ENCODE measurements at places on chromosomes 2 and 18.
A peak's percentile ranks its signal among the peaks of the same experiment; 100 is the strongest.

DNA sequence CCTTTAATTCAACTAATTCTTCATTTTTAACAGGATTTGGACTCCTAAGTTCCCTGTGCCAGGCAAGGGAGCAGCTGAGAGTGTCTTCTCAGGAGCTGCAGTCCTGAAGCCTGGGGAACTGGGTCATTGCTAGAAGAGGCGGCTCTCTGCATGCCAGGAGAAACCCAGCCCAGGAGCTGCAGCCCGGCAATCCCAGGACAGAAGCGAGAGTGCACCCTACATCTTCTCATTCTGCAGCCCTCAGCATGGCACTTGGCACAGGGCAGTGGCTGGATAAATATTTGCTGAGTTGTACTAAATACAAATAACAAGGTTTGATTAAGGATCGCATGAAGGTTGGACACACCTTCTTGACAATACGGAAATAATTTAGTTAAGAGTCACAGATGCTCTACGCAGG is 244.9 kb upstream of the PXDN start:
- no peak for DNase-seq

GRCh38 chr18:30682672-30683071 is 359.9 kb downstream of the DSC3 start:
- no peak for DNase-seq

GRCh38 chr18:11106894-11107293 is 42.5 kb downstream of the PIEZO2 start:
- no peak for DNase-seq

- no peak for DNase-seq
Observed at GRCh38 chr2:85449214-85449588, 30.7 kb downstream of the SH2D6 start.

- no peak for DNase-seq
Observed at GRCh38 chr18:31049189-31049588, 6.6 kb upstream of the DSC3 start.

- no peak for DNase-seq
Observed at GRCh38 chr2:84942964-84943421, 28.0 kb upstream of the KCMF1 start.

GRCh38 chr18:54750350-54750749 is 77.9 kb upstream of the RAB27B start:
- no peak for DNase-seq

DNA sequence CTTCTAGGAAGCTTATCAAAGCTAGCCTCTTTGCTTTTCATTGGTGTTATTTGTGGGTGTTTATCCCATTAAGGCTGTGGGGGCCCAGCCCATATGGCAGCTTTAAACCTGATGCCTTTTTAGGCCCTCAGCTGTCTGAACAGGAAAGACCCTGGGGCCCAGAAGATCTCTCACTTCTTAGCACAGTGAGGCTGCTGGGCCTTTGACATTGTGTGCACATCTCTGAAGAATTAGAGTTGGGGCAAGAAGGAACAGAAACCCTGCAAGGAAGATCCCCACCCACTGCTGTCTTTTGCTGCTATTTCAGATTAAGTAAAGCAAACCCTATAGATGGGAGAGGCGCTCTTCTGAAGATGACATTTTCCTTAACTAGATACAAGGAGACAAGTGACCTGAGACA is 250.0 kb downstream of the SMAD2 start:
- DNase-seq: no peak

- DNase-seq: no peak
Observed at GRCh38 chr2:157194097-157194688, 63.3 kb upstream of the GALNT5 start.

GRCh38 chr2:119264781-119265692 is 41.4 kb downstream of the STEAP3 start:
- no peak for DNase-seq

DNA sequence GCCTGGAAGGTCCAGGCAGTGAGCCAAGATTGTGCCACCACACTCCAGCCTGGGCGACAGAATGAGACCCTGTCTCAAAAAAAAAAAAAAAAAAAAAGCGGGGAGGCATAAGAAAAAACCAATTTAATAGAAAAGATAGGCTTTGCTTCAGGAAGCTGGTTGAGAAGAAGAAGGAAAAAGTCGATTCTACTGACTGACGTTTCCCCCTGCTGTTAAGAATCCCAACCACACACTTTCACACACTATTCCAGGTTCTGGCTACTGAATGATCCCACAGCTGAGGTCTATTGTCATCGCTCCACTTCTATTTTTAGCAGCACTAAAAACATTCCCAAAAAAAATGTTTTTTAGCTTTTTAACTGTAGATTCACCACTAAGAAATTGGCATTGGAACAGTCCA is 6.7 kb upstream of the CHCHD5 start:
- DNase-seq: no peak

GRCh38 chr2:119233326-119234020 is 9.8 kb downstream of the STEAP3 start:
- no peak for DNase-seq

GRCh38 chr2:169732583-169733358 is 861 bp upstream of the KLHL23 start:
- no peak for DNase-seq

DNA sequence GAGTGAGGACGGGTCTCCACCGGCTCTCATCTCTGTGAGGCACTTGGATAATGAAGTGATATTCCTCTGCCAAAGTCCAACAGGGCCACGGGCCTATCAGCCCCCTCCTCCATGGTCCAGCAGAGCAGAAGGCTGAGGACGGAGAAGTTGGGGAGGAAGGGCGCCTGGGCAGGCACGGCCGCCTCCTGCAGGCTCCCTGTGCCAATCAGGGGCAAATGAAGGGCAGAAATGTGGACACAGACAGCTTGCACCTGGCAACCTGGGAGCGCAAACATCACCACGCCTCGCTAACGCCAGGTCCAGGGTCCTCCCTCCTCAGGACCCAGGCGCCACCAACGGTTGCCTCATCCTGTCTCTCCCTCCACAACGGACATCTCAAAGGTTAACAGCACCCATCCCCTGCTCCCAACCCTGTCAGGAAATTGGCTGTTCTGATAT is 24.3 kb downstream of the SMAD7 start:
- DNase-seq: no peak

DNA sequence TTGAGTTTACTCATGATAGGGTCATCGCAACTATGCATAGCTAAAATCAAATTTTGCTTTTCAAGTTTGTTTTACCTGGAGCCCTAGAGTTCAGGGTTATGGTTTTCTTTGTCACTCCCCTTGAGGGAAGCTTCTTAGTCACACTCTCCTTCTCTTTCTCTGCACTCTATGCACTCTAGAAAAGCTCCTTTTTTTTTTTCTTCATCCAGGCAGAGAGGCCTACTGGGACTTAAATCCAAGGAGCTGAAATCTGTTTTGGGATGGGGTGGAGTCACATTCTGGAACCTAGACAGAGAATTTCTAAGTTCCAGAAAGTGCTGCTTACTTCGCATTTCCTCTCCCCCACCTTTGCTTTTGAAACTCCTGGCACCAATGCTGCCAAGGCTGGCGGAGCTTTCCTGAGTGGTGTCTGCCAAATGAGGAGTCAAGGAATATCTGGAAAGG is 19.1 kb upstream of the IL18R1 start:
- no peak for DNase-seq

- DNase-seq: no peak
Observed at GRCh38 chr2:181430406-181431118, 26.6 kb upstream of the ITGA4 start.

GRCh38 chr2:221571551-221572218 is 419 bp downstream of the EPHA4 start:
- peak; percentile 42 for DNase-seq

DNA sequence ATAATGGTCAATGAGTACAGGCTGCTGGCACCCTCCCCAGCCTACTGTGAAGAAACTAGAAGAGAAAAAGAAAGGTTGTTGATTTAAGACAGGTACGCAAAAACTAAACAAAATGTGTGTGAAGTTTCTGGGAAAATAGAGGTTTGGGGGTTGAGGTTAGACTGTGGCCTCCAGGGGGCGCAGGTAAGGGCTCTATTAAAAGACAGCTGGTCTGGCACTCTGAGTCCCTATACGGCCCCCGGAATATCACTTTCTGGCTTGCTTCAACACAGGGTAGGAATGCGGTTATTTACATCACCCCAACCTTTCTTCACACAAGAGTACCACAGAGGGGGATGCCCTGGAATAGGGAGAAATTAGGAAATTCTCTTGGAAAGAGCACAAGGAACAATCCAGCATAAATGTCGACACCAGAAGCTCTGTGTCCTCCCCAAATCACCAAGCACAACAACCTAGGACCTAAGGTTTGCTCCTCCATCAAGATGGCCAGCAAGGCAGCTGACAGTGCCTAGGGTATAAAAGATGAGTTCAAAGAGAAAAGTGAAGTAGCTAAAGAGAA is 480.8 kb upstream of the KLHL29 start:
- no peak for DNase-seq

DNA sequence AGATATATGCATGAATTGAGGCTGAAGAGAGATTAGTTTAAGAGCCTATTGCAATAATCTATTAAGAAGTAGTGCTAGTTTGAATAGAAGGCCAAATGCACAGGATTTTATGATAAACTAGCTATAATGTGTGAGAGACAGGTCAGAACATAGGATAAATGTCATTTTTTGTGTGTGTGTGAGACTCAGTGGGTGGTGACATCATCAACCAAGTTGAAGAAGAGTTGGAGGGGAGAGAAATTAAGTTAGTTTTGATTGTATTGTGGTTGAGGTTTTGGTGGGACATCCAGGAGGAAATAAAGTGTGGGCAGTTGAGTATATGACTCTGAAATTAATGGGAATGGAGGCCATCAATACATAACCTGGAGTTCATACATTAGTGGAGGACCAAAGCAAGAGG is 320.1 kb upstream of the CWC22 start:
- DNase-seq: no peak

DNA sequence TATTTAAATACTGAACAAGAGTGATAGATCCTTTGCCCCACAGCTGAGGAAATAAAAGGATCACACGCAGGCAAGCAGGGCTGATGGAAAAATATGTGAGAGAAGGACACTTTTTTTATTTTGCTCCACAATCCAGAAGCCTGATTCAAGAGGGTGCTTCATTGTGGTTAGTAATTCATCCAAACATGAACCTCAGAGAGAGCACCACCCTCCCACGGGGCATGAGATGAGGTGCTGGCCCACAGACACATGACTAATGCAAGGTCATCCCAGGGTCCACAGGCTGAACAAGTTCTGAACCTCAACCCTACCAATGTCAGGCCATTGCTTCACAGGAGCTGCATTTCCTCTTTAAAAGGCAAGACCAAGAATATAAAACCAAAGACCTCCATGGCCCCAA is 239.6 kb downstream of the MREG start:
- no peak for DNase-seq

GRCh38 chr2:205760157-205760556 is 77.9 kb downstream of the NRP2 start:
- DNase-seq: no peak

DNA sequence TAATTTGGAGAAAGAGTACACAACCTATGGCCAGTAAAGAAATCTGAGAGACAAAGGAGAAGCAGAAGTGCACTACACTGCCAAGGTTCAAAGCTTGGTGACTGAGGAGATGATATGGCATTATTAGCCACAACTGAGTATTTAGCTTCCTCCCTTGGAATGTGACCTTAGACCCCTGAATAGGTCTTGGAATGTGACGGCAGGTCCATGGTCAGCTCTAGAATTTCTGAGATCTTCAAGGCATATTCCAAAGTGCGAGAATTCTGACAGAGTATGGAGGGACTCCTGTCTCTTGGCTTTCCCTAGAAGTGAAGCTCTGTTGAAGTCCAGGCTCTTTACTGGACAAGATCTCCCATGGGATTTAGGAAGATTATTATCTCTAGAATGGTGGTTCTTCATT is 130.0 kb upstream of the FN1 start:
- no peak for DNase-seq

DNA sequence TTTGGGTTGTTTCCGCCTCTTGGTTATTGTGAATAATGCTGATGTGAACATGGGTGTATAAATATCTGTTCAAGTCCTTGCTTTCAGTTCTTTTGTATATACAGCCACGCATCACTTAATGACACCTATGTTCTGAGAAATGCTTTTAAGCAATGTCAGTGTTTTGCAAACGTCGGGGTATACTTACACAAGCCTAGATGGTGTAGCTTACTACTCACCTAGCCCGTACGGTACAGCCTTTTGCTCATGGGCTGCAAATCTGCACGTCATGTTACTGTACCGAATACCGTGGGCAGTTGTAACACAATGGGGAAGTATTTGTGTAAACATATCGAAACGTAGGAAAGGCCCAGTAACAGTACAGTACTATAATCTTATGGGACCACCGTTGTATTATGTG is 12.4 kb downstream of the RALB start:
- DNase-seq: no peak

- no peak for DNase-seq
Observed at GRCh38 chr2:48496849-48497248, 33.1 kb upstream of the STON1 start.

DNA sequence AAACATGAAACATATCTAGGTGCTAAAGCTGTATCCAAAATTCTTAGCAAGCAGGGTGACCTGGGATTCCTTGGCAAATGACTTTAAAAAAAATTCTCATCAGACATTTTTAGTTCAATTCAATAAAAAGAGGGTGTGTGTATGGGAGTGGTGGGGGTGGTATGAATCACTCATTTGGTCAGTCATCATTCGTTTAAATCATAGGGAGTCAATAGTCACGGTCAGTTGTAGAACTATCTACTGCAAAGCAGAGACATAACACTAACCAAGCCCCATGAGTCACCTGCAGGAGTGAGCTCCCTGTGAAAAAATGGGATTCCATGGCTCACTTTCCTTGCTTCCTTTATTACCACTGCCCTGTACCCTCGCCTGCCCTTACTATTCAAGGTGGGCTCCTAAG is 380.6 kb upstream of the TCF4 start:
- DNase-seq: no peak

DNA sequence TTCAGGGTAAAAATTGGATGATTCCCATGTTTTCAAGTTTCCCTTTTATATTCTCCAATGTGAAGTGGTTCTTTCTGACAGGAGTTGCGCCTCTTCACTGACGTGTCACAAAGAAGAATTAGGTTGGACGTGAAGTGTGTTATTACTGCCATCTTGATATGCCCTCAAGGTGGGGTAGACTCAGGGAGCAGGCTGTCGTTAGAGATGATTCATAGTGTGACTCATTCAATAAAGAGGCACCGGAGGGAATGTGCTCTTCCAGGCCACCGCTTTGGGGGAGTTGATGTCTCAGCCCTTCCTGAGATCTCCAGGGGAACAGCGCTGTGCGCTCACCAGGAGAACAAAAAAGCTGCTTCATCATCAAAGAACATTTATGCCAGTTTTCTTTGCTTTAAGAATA is 3.6 kb upstream of the DGKD start:
- DNase-seq: no peak

Data from T-helper 2 cell (primary cell).